ENCODE measurements at places on chromosomes 7 and 10.

DNA sequence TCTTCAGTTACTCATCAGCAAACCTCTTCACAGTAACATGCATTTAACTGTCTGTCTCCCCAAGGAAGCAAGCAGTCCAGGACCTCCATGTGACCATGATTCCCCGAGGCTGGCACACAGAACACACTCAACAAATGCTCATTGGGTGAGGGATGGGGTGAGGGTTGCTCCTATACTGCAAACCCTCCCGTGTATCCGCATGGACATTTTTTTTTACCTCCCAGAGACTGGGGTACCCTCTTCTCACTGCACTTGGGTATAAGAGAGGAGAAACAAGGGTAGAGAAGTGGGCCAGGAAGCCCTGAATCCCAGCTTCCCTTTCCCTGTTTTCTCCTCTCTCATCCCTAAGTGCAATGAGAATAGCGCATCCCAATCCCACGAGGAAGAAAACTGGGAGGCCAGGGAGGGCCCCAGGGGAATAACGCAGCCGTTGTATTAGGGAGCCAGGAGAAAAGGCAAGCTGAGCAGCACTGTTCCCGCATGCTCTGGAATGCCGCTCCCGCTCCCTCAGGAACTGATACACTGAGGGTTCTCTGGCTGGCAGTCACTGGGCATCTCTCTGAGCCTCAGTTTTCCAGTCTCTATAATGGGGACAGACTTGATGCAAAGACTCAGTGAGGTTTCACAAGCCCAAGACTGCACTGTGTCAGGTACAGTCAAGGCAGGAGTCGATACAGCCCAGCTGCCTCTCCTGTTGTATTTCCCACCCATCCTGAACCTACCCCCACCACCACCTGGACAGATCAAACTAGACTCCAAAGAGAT, 134.6 kb downstream of the GRID1 start:
- no peak for DNase-seq

- peak; percentile 30 for DNase-seq
These were observed 45.0 kb downstream of the DNMBP start for GRCh38 chr10:99964791-99965190.

DNA sequence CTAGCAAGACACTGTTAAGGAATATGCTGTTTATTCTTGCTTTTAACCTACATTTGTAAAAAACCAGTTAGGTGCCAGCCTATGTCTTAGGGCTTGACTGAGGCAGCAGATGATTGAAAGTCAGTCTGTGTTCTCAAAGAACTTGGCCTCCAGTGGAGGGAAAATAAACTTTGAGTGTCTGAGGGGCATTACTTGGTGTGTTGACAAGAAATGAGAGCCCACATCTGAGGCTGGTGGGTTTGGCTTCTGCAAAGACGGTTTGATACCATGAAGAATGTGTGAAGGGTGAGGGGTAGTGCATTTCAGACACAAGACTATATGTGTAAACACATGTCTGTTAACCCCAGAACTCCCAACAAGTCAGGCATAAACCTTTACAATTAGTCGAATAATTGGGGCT, 28.5 kb downstream of the CCSER2 start:
- DNase-seq: no peak

GRCh38 chr7:154929006-154929726, 73.8 kb downstream of the PAXIP1 start:
- DNase-seq: no peak

DNA sequence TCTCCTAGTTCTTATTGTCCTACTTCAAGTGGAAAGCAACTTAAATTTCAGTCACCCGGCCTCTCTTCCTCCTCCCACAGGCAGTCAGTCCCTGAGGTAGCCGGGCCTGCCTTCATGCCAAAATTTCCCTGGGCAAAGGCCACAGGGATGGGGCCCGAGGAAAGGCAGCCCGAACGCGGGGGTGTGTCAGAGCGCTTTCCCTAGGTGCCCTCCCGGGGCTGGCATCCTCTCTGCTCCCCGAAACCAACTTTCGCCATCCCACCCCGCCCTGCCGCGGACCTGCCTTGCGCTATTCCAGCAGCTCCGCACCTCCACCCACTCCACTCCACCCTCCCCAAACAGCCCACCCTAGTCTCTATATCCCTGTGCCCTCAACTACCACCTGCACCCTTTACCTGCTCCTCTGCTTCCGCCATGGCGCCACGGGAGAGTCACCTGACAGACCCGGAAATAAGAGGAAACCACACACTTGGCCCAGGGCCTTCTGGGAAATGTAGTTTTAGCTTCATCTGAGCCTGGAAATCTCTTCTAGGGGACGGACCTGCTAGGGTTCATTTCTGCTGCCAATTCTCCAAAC, at the start of gene VPS41:
VPS41 (minus strand) TSS at position 433 of the 577 bp plus-strand sequence; CDS start at position 416, 17 bp downstream.
- peak; percentile 48 for DNase-seq

GRCh38 chr7:80526472-80526871, 14.6 kb upstream of the GNAT3 start:
- no peak for DNase-seq

- no peak for DNase-seq
These were observed 688 bp downstream of the PTN start for GRCh38 chr7:137342828-137343261.

- DNase-seq: no peak
These were observed 13.6 kb downstream of the UNCX start for GRCh38 chr7:1246160-1246870.

DNA sequence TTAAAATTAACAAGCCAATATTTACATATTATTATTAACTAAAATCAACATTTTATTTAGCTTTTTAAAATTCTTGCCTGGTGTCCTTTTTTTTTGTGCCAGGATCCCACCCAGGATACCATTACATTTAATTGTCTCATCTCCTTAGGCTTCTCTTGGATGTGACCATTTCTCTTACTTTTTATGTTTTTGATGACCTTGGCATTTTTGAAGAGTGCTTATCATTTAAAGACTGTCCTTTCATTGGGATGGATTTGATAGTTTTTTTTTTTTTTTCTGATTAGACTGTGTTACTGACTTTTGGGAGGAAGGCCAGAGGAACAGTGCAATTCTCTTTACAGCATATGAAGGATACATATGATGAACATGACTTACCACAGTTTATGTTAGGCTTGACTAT, 181.4 kb upstream of the SMIM30 start:
- DNase-seq: no peak

DNA sequence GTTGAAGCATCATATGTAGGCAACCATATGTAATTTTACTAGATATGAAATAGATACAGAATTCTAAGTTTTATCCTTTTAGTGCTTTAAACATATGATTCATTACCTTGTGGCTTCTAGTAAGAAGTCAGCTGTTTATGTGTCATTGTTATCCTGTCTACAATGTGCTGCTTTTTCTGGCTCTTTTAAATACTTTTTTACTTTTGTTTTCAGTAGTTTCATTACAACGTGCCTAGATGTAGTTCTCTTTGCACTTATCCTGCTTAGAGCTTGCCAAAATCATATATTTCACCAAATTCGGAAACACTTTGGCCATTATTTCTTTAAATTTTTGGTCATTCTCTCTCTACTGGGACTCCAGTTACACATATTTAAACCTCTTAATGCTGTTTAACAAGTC, 26.4 kb downstream of the YAE1 start:
- peak; percentile 63 for DNase-seq

- no peak for DNase-seq
These were observed 190.0 kb downstream of the KCND2 start for GRCh38 chr7:120462991-120463390.

DNA sequence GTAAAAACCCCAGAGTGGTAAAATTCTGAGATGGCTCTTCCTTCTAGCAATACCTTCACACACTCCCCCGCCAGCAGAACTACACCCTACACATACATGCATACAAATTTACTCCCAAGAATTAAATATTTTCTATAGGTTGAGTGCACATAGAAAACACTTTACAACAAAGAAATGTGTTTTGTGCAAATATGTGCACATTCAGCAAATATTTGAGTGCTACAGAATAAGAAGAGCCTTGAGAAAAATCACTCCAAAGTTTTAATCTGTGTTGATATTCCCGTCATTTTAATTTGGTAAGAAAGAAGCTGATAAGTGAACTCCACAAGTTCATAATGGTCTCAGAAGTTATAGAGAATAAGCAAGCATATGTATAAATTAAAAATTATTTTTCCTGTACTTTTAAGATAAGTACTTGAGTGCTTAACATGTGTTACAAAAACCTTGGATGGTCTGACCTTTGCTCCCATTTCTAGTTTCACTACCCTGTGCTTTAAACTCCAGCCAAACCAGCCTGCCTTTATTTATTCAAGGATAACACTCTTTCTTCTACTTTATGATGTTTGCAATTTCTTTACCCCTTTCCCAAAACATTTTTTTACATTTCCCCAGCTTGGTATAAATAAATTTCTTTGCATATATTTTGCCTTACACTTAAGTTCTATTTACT, 733.5 kb upstream of the LRRTM3 start:
- no peak for DNase-seq

- DNase-seq: no peak
These were observed 2.5 kb downstream of the LRCH4 start for GRCh38 chr7:100583132-100584053.

DNA sequence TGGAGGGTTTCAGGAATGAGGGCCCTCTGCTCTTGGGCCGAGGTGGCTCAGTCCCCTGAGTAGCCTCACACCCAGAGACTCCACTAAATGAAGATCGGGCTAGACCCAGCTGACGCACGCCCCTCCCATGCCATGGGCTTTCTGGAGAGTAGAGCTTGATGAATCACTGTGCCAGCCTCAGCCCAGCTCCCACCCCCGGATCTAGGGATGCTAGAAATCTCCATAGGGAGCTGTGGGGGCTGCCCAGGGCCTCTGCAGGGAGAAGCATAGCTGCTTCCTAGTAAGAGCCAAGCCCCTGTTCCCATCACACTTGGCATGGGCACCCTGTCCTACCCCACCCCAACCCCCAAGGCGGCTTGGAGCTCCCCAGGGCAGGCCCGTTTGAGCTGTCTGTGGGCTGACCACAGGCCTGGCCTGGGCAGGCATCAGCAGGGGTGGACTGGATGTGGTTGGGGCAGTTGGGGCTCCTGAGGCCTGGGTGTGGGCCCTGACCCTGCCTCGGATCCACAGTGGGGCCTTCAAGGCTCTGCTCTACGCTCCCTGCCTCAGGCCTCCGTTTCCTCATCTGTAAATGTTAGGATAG, 121.2 kb downstream of the ZMIZ1 start:
- no peak for DNase-seq

DNA sequence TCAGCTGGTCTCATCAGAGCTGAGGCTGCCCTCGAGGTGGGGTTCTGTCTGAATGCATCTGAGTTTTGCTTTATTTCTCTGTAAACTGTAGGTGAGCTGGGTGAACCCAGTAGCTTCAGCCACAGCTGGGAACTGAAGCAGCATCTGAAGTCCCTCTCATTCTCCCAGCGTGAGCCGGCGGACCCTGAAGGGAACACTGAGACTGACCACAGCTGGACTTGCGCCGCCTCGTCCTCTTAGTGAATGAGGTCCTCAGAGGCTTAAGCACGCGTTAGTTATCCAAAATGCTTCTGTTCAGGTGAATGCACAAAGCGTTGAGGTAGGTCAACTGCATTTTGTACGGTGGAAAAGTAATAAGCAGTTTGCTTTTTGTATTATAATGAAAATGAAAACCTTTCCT, 76.6 kb downstream of the AMZ1 start:
- no peak for DNase-seq

GRCh38 chr7:101941481-101942383, 124.3 kb downstream of the CUX1 start:
- DNase-seq: peak; percentile 60

DNA sequence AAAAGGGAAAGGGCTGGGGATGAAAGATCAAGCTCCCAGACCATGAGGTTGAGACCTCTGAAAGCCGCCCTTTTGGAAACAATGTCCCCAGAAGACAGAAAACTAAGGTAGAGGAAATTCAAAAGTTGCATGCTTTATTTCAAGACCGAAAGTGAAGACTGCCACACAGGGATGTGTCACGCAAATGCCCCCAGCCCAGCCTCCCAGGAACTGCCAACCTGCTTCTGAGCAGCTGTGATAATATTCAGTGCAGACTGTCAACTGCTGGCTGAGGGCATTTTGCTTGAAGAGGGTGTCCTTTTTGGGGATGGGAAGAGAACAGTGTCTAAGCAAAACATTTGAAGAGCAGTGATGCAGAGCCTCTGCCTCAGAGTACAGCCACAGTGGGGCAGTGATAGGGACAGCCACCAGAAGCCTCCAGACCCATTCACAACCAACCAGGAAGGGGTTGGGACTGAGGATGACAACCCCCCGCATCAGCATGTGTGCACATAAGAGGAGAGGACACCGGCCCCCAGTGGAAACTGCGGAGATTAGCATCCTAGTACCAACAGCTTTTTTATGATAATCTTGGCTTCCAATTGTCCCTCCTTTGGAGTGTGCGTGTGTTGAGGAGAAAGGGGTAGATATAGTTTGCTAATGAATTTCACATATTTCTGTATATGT, 34.7 kb upstream of the NFE2L3 start:
- DNase-seq: no peak

DNA sequence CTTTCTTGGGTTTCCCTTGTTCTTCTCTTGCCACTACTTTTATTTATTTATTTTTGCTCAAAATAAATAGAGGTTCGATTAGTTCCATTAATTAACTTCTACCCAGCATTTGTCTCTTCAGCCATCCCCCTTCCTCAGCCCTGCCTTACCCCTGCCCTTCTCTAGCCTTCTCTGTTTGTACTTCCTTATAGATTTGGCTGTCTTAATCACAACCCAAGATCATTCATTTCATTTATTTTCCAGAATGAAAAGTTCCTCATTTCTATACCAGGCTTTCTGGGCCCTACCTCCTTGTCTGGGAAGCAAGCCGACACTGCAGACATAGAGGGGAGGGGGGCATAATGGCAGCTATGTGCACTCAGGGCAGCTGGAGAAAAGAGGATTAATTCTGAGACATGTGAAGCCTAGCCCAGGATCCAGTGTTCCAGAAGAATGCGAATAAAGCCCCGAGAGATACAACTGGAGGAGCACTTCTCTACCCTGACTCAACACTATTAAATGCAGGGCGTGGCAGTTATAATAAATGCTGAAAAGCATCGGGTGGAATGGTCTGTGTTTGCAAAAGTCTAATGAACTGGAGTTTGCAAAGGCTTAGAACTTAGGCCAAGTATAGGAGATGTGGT, 6.4 kb upstream of the PDCD4 start:
- peak; percentile 67 for DNase-seq

GRCh38 chr10:62728479-62728878, 76.0 kb upstream of the ADO start:
- DNase-seq: no peak

- no peak for DNase-seq
These were observed 23.8 kb upstream of the PPP1R9A start for GRCh38 chr7:94883616-94884015.

- DNase-seq: peak; percentile 36
These were observed 207.7 kb downstream of the PTN start for GRCh38 chr7:137135654-137136350.

DNA sequence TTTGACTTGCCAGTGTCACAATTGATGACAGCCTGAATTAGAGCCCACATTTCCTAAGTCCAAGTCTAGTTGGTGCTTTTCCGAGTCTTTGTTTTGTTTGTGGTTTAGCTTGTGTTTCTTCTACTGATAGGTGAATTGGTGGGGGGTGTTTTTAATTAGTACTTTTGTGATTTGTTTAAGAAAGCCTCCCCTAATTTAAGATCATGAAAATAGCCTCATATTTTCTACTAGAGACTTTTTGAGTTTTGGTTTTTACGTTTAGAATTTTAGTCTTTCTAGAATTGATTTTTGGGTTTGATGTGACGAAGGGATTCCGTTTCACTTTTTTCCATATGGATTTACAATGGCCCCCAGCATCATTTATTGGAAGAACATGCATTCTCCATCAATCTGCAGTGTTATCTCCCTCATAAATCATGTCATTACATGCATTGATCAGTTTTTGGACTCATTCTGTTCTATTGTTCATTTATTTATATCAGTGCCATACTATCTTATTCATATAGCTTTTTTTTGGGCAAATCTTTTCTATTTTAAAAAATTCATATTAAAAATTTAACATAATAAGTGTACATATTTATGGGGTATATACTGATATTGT, 32.8 kb downstream of the BTRC start:
- DNase-seq: no peak
